ENCODE measurements at places on chromosomes 7 and 10. TPM values are rescaled to one million over a fixed set of nuclear protein-coding genes. Genes with fewer than 3 reads are reported as not detected.

The ASB10 gene
- total RNA-seq: not detected

The ABCC2 gene
- total RNA-seq: 5.1 TPM

The OGDHL gene
- not detected for total RNA-seq

The PHYHIPL gene
- total RNA-seq: not detected

The SLC26A5 gene
- total RNA-seq: not detected
